Urothelium cell line (cell line): ENCODE measurements at places on chromosomes 2 and 18.

GRCh38 chr2:158953926-158954763 lies 14.3 kb upstream of the TANC1 start:
- peak; percentile 82 for DNase-seq

GRCh38 chr18:53753601-53754000 lies 470.9 kb downstream of the MBD2 start:
- DNase-seq = no peak

GRCh38 chr2:62723253-62723652 lies 17.7 kb downstream of the EHBP1 start:
- DNase-seq = no peak

DNA sequence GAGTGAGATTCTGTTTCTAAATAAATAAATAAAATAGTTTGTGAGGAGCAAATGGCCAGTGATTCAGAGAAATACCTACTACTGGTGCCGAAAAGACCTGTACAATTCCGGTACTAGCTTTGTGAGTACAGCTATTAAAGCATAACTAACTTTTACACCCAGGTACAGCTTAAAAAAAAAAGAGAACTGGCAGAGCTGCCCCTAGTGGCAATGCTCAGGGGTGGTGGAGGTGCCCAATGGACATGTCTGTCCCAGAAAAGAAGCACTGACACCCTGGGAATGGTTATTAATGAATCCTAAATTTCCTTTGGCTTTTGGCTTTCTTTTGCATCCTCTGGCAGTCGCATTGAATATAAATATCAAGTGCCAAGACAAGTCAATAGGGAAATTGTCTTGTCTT lies 87.0 kb downstream of the LIPG start:
- DNase-seq = no peak

- no peak for DNase-seq
Measured at GRCh38 chr2:86400321-86400720, 40.9 kb upstream of the KDM3A start.

- DNase-seq = peak; percentile 6
Measured at GRCh38 chr2:223488814-223489213, 113.3 kb downstream of the SCG2 start.

DNA sequence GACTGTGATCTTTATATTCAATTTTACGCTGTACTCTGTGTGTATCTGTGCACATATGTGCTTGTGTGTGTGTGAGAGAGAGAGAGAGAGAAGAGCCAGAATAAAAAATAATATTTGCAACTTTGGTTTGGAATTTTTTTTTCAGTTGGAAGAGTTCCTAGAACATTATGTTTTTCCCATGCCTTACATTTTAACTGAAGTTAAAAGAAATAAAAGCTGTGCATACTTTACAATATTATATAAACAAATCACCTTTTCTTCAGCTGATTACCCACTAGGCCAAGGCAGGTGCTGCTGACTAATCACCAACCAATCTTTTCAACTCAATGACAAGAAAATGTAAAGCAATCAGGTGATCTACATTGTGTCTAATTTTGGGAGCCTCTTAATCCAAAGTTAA lies 366.3 kb downstream of the NYAP2 start:
- DNase-seq = no peak

GRCh38 chr2:10892796-10893350 lies 18.9 kb upstream of the KCNF1 start:
- no peak for DNase-seq

- no peak for DNase-seq
Measured at GRCh38 chr2:10161206-10161931, 38.8 kb downstream of the RRM2 start.

GRCh38 chr2:85769236-85769982 lies 15.6 kb downstream of the ATOH8 start:
- peak; percentile 49 for DNase-seq

GRCh38 chr2:85754313-85755095 lies 713 bp downstream of the ATOH8 start:
- DNase-seq = no peak

DNA sequence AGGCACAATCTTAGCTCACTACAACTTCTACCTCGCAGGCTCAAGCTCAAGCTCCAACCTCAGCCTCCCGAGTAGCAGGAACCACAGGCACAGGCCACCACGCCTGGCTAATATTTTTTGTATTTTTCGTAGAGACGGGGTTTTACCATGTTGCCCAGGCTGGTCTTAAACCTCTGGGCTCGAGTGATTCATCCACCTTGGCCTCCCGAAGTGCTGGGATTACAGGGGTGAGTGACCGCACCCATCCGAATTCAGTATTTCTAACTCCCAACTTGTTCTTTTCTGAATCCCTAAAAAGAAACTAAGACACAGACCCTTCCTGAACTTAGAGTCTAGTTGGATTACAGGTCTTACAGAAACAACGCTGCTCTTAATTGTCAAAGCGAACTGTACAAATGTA lies 32.3 kb upstream of the ACSL3 start:
- no peak for DNase-seq

DNA sequence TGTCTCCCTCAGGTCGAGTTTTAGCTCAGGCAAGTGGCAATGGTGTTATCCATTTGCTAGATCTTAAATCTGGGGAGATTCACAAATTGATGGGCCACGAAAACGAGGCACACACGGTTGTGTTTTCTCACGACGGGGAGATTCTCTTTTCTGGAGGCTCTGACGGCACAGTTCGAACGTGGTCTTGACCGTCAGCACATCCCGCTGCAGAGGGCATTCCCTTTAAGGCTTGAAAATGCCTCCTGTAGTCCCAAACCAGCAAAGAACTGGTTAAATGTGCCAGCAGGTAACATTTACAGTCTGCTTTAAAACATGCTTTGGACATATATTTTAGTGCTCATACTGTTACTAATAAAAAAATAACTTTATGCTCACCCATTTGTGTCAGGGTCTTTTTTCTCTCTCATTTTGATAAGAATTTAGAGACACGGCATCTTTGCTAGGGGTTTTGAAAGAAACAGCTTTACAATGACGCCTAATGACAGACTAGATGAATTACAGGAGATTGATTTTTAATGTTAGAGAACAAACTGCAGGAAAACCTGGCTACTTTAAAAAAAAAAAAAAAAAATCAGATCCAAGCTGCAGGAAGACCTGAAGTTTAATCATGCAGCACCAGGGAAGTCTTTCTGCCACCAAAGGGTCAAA lies 602 bp upstream of the VWC2L start:
- DNase-seq = peak; percentile 2
